Brain microvascular endothelial cell (primary cell): ENCODE measurements at places on chromosomes 11 and 22.

DNA sequence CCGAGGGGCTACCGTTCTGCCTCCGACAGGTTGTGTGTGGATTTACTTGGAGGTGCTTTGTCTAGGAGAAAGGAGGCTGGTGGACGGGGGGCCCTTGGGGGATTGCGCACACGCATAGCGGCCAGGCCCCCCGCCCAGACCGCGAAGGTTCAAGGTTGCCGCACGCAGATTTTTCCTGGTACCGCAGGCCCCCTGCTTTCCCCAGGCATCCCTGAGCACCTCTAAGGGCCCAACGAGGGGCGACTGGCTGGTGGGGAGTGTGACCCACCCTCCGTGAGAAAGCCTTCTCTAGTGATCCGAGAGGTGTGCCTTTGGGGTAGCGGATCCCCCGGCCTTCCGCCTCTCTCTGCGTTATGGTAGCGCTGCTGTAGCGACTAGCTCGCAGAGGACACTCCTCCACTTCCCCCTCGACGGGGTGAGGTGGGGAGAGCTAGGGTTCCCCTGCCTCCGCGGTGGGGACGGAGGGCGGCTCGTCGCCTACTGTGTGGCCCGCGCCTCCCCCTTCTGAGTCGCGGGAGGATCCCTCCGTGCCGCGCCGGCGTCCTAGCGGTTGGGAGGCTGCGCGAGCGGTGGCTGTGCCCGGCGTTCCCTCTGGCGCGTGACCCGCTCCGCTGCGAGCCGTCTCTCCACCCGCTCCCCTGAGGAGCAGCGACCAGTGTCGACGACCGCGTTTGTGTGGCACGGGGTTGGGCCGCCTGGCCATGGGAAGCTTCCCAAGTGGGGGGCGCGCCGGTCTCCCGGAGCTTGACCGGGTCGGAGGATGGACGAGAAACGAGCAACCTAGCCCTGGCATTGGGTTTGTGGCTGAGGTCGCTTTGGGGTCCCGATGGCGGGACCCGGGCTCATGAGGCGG is 3900.0 kb upstream of the OR11H1 start:
- DNase-seq, result no peak

GRCh38 chr11:8102965-8103364 is 22.0 kb downstream of the TUB start:
- DNase-seq, result no peak

GRCh38 chr11:66055021-66055420 is 2.9 kb downstream of the SF3B2 start:
- DNase-seq, result no peak

- no peak for DNase-seq
These were observed 979 bp downstream of the ABCG4 start for GRCh38 chr11:119149786-119150275.

DNA sequence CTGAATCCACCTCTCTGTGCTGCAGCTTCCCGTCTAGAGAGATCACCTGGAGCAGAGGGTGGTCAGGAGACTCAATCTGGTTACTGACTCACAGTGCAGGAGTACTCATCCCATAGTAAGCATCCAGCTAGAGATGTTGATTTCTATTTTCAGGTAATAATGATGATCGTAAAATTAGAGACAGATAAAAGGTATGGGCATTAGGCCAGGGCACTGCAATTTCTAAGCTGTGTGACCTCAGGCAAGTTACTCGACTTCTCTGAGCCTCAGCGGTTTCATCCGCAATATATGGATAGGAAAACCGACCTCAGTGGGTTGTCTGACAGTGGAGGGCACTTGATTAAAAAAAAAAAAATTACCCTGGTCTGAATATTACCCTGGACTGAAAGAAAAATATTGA is 13.8 kb upstream of the SAMM50 start:
- no peak for DNase-seq

GRCh38 chr22:43237280-43237679 is 50.3 kb upstream of the TTLL12 start:
- DNase-seq, result no peak

- no peak for DNase-seq
These were observed 771.0 kb upstream of the ARHGAP42 start for GRCh38 chr11:99916078-99916477.

DNA sequence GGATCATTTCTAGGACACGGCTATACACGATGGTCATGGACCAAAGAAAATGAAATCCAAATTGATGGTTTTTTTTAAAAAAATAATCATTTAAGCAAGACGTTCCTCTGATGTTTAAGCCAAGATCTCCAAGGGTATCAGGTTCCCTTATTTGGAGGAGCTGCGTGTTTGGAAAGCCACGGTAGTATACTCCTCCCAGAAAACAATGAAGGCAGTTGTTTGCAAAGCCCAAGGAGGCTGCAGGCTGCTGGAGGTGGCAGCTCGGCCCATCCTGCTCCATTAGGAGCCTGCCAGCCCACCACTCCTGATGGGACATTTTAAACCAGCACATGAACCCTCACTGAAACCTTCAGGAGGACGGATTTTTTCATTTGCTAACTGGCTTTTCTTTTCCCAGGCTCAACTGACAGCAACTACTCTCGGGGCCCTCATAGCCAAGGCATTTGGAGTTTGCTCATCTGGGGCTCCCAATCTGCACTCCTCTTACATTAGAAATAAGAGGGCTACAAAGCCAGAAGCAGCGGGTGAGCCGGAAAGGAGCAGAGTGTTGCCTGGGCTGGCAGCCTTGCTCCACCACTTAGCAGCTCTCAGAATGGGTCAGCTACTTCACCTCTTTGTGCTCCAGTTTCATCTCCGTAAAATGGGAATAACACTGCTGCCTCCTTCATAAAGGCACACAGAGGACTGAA is 58.4 kb downstream of the ABTB2 start:
- DNase-seq, result no peak
